ENCODE measurements at places on chromosomes 12 and 14.

DNA sequence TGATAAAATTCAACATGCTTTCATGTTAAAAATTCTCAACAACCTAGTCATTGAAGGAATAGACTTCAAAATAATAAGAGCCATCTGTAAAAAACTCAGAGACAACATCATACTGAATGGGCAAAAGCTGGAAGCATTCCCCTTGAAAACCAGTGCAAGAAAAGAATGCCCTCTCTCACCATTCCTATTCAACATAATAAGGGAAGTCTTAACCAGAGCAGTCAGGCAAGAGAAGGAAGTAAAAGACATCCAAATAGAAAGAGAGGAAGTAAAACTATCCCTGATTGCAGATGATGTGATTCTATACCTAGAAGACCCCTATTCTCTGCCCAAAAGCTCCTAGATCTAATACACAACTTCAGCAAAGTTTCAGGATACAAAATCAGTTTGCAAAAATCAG lies 52.9 kb downstream of the APOBEC1 start:
- DNase-seq = no peak

- no peak for DNase-seq
Measured at GRCh38 chr14:70823281-70823680, 14.0 kb upstream of the MAP3K9 start.

- no peak for DNase-seq
Measured at GRCh38 chr12:111287125-111287900, 81.6 kb downstream of the PHETA1 start.

DNA sequence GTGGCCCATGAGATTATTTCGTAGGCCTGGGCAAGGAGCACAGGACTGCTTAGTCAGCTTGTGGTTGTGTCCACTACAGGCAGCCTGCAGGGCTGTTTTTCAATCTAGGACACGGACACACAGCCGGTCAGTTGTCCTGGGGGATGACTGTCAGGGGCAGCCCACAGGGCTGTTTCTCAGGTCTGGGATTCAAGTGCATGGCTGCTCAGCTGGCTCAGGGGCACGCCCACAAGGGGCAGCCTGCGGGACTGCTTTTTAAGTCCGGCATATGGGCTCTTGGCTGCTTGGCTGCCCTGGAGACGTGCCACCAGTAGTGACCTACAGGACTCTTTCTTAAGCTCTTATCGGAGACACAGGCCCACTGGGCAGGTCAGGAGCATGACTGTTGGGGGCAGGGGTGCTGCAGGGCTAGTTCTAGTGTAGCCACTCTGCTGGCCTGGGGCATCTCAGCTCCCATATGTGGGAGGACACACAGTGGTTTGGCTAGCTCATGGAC lies 26.6 kb upstream of the GTF2A1 start:
- DNase-seq = no peak

- DNase-seq = no peak
Measured at GRCh38 chr14:81166121-81166520, 54.6 kb downstream of the GTF2A1 start.

- DNase-seq = no peak
Measured at GRCh38 chr12:22865822-22866221, 240.9 kb downstream of the ETNK1 start.

DNA sequence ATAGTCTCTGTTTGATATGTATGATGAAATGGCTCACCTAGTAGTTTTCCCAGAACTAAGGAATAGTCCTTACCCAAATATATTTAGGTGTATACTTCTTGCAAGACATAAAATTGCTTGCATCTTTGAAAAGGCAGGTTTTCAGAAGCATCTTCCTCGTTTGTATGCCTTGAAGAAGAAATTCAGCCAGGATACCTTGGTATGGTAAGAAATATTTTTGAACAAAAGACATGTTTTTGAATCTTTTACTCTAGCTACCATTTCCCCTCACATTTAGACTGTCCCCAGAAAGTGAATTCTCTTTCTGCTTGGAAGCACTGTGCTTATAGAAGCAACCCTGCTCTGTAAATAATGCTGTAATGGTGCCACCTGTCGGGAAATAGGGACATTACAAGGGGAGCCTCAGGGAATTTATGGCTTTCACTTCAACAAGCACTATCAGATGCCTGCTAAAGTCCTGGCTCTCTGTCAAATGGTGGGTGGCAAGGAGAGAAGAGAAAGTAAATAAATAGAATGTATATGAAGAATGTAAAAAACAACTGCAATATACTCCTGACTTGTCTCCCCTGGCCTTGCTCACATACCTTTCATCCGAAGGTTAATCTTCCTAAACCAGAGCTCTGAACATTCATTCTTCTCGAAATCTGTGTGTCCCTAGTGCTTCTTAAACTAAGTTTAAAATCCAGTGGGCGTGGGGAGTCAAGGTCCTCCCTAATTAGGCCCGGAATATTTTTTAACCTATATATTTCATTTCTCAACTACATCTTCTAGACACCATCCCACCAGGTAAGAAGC lies 6.1 kb downstream of the CCDC184 start:
- DNase-seq = peak; percentile 91

DNA sequence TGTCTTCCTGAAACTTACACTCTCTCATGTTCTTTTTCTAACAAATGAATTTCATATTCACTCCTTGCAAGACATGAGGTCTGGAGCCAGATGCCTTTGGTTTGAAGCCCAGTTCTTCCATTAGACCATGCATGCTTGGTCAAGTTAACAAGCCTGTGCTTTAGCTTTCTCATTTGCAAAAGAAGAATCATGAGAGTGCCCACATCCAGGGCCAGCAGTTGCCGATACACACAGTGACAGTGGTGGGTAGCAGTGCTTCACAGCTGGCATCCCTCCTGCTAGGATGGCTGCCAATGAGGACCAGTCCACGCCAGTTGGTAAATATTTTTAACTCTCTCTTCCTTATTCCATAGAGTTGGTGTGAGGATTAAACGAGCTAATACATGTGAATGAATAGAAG lies 163.1 kb downstream of the PHLDA1 start:
- no peak for DNase-seq

DNA sequence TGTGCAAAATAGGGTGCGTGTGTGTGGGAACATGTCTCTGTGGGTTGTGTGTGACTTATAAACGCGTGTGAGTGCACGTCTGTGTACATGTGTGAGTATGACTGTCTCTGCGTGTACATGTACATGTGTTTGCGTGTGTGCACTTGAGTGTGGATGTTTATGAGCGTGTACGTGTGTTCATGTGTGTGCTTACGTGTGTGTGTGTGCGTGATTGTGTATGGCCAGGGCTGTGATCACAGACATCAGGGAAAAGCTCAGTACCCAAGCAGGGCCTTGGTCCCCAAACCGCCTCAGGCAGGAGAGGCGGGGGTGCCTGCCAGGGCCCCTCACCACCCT lies 326.3 kb upstream of the DIO3 start:
- DNase-seq = no peak

GRCh38 chr12:48586361-48586760 lies 16.5 kb upstream of the LALBA start:
- DNase-seq = no peak

- DNase-seq = no peak
Measured at GRCh38 chr14:102986810-102987579, 64.5 kb downstream of the AMN start.

DNA sequence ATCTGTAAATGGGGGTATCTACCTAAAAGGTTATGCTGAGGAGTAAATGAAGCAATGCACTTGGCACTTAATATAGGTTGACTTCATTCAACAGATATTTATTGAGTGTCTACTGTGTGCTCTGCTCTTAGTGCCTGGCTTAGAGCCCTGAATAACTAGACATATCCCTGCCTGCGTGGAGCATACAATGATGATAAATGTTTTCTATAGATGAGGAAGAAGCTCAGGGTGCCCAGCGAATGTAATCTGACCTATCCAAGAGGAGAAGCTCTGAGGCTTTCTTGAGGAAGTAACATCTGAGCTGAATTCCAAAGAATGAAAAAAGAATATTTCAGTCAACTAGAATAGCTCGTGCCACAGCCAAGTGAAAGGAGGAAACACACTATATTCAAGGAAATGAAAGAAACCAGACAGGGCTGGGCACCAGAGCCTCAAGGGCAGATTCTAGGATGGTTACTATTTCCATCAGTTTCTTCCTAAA lies 17.9 kb upstream of the HIGD1C start:
- no peak for DNase-seq

GRCh38 chr12:132937476-132937875 lies 18.6 kb downstream of the ZNF605 start:
- no peak for DNase-seq

GRCh38 chr12:129226851-129227250 lies 373.6 kb downstream of the GLT1D1 start:
- DNase-seq = no peak

- no peak for DNase-seq
Measured at GRCh38 chr14:55572578-55572977, 7.4 kb upstream of the KTN1 start.

GRCh38 chr12:29743077-29743476 lies 40.7 kb downstream of the TMTC1 start:
- no peak for DNase-seq

DNA sequence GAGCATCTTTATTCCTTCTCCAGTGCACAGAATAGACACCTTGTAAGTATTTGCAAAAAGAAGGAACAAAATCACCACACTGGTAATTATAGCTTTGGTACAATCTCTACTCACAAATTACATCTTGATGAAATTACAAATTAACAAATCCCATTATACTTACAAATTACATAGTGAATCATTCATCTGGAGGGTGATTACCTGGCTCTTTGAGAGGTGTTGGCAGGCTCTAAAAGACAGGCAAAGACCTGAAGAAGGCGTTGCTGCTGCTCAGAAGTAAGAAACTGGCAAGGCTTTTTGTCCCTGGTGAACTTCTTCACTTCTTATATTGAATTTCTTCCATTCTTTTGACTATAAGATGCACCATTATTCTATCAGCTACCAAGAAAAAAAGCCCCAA lies 21.7 kb upstream of the LMNTD1 start:
- no peak for DNase-seq

DNA sequence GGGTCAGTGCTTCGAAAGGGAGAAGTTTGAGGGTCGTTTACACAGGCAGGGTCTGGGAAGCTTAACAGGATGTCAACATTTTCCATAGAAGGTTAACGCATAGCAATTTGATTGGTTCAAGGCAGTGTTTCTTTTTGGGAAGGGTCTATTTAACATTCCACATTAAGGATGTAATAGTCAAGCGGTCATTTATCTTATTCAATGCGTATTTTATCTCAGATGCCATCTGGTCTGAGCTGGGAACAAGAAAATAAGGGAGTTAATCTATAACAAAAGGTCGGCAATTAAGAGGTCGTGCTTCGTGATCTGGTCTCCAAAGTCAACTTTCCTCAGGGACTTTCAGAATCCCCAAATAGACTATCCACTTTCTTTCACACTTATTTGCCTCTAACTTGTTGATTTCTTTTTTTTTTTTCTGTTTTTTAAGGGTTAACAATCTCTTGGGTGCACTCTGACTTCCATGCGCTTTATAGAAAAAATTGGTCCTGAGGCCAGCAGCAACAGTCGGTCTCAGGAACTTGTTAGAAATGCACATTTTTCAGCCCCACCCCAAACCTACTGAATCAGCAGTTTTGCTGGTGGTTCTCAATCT lies 550 bp upstream of the RESF1 start:
- no peak for DNase-seq

GRCh38 chr12:807041-807735 lies 54.8 kb downstream of the WNK1 start:
- no peak for DNase-seq

Data from Karpas-422 (cell line).